ENCODE measurements at places on chromosomes 1 and 21. TPM values are rescaled to one million over a fixed set of nuclear protein-coding genes. Genes with fewer than 3 reads are reported as not detected.

- no peak for DNase-seq
Observed at GRCh38 chr1:106749906-106750305, 306.6 kb upstream of the PRMT6 start.

- DNase-seq: no peak
Observed at GRCh38 chr1:36279110-36279788, 26.9 kb upstream of the SH3D21 start.

DNA sequence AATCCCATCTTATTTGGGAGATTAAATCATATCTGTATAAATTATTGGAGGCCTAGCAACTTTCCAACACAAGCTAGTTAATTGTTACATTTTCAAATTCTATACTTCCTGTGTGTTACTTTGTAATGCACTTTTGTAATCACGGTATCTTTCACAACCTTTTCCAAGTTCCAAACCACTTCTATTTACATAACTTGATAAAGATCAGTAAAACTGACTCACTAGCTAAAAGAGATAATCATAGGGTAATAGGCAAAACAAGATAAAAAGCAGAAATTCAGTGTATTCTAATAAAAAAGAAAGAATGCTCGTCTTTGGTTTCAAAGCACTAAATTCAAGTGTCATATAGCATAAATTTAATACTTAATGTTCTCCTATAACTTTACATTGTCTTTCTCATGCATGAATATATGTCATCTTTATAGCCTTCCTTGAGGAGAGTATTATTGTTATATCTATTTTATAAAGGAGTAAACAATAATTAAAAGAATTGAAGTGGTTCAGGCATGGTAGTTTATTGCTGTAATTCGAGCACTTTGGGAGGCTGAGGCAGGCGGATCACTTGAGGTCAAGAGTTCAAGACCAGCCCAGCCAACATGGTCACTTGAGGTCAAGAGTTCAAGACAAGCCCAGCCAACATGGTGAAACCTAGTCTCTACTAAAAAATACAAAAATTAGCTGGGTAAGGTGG is 66.4 kb downstream of the RGS13 start:
- DNase-seq: no peak

GRCh38 chr1:45490121-45490625 is 790 bp downstream of the TESK2 start:
- no peak for DNase-seq

- DNase-seq: no peak
Observed at GRCh38 chr1:181159451-181160140, 71.1 kb downstream of the IER5 start.

DNA sequence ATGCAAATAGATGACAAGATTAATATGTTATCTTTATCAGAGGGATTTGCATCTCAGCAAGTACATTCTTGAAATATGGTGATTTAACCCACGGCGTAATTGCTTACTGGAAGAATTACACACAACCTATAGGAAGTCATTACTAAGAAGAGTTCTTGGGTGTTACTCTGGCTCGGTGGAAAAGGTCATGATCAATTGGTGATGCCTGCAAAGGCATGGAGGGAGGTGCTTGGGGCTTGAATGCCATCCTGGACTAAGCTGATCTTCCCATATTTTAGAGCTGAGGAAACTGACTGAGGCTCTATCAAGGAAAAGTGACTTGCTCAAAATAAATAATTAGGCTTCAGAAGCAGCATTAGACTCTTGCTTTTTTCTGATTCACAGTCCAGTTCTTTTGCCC is 137.5 kb upstream of the JUN start:
- no peak for DNase-seq

GRCh38 chr1:158101927-158102326 is 78.8 kb upstream of the CD1D start:
- DNase-seq: no peak

- DNase-seq: no peak
Observed at GRCh38 chr1:19456968-19457441, 28.3 kb downstream of the CAPZB start.

GRCh38 chr1:196155586-196155985 is 452.7 kb downstream of the KCNT2 start:
- no peak for DNase-seq

GRCh38 chr1:178723546-178723945 is 1.5 kb upstream of the RALGPS2 start:
- DNase-seq: no peak

DNA sequence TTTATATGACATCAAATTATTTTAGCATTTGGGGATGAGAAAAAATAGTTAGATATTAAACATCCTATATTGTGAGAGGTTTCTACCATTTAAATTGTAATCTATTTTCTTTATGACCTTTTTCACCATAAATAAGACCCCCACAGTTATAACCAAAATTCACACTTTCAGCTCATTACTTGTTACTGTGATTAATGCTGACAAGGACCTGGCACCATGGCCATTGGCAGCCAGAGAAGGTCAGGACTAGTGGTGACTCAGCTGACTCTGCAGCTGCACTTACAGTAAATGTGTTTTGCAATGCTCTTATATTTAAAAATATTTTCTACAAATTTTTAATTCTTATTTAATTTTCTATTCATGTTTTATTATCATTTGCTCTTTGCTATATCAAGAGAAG is 133.3 kb upstream of the C1orf105 start:
- no peak for DNase-seq

- no peak for DNase-seq
Observed at GRCh38 chr1:21871943-21872342, 59.9 kb downstream of the LDLRAD2 start.

DNA sequence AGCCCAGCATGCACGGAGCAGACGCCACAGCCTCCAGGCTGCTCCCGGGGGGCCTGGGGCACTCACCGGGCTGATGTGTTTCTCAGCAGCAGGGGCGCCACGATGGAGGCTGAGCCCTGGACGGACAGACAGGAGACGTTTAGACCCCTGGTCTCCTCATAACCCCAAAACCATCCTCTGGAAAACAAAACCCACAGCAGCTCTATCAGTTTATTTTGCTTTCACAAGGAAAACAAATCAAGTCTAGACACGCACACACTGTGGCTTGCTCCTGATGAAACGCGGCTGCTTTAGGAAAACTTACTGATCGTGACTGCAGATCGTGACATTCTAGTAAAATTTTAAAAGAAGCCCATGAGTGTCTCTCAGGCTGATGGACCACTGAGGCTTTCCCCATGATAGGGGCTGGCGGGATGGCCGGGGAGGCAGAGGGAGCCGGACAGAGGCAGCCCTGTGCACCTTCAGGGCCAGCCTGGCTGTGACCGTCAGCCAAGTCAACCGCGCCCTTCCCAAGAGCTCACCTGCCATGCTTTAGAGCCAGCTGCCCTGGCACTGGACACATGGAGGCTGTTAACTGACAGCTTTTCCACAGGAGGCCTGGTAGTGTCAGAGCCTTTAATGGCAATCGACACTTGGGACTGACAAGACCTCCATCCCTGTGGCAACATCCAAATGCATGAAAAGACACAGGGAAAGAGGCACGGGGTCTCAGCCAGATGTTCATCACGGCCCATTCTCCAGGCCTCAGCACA is 5.2 kb downstream of the POFUT2 start:
- DNase-seq: no peak

- DNase-seq: no peak
Observed at GRCh38 chr1:156153362-156153761, at the start of gene SEMA4A. SEMA4A (plus strand) TSS chr1:156153585; CDS start chr1:156154579, 994 bp downstream.

DNA sequence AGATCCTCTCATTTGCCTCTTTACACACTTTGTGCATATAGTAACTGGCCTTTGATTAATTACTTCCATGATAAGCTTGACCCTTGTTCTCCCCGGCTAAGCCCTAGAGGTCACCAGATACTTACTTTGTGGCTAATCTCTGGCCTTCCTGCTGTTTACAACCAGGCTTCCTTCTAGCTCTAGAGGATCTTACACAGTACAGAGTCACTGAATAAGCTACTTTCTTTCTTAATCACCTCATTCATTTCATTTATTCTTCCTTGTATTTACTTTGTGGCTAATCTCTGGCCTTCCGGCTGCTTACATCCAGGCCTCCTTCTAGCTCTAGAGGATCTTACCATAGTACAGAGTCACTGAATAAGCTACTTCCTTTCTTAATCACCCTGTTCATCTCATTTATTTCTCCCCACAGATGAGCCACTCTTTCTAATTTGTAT is 144.3 kb upstream of the C1orf21 start:
- no peak for DNase-seq

- no peak for DNase-seq
Observed at GRCh38 chr1:39886757-39887231, 3.5 kb upstream of the TRIT1 start.

DNA sequence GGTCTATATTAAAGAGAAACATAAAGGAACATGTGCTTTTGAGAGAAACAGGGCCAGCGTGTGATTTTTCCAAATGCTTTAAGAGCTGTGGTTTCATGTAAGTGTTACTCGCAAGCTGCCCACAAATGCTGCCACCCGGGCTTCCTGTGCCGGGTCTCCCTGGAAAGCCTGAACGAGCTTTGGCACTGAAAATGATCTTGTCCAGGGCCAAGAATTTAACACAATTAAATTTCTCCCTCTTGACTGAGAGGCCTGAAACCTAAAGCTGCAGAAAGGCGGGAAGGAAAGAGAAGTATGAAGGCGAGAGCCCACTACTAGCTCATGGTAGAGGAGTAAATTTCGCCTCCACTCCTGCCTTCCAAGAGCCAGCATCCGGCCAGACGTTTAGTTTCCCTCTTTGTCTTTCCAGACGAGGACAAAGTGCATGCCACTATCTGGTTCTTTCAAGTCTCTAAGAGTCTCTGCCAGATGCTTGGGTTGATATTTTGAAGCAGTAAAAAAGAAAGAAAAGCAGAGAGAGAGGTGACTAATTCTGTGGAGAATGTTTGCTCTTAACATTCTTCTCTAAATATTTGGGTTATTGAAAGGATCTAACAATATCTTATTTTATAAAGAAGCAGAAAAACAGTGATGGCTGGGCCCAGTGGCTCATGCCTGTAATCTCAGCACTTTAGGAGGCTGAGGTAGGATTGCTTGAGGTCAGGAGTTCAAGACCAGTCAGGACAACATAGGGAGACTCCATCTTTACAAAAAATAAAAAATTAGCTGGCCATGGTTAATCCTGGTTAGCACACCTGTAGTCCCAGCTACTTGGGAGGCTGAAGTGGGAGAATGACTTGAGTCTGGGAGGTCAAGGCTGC is 100.0 kb upstream of the HNRNPU start:
- DNase-seq: no peak

DNA sequence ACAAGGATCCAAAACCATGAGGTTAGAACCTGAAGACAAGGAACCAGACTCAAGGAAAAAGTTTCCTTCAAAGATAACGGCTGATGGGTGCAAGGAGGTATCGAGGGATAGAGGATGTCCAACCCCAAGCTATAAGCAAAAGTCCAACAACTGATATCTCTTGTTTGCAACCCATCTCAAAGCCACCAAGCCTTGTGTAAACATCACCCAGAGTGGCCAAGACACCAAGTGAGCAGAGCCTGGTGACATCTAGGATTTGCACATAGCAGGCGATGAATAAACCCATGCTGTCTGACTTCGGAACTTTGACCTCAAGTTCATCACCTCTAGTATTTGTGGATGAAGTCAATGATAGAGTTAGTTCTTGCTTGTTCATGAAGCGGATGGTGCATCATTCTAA is 180.7 kb downstream of the ETS2 start:
- DNase-seq: no peak

GRCh38 chr1:54951810-54952226 is 28.6 kb upstream of the TMEM61 start:
- DNase-seq: no peak

GRCh38 chr21:29305068-29305467 is 6.3 kb downstream of the BACH1 start:
- DNase-seq: no peak

DNA sequence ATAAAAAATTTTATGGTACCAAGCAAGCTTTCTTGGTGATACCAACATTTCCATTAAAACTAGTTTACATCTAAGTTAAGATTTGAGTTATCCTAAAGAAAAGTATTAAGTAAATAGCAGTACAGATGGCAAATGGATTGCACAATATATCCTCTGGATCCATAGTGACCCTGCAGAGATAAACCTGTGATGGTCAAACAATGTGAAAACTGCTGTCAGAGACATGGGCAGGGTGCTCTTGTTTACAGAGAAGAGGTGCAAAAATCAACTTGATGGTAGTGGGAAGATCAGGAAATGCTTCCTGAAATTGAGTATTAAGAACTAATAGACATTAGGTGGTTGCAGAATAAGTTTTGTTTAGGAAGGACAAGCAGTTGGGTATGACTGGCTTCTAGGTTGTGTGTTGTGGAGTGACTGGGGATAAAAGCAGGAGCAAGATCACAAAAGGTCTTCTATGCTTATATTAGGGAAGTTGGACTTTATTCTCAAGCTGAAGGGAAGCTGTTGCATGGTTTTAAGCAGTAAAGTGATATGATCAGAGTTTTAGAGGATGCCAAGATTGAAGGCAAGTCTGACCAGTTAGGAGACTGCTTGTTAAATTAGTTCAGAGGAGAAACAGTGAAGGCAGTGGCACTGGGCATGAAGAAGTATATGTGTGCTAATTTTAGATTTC is 9.9 kb downstream of the TTC3 start:
- no peak for DNase-seq

- DNase-seq: no peak
Observed at GRCh38 chr21:33286600-33287456, 20.7 kb downstream of the IL10RB start.

- peak; percentile 84 for DNase-seq
Observed at GRCh38 chr1:23168445-23169194, at the start of gene LUZP1. LUZP1 (minus strand) TSS chr1:23168856.

DNA sequence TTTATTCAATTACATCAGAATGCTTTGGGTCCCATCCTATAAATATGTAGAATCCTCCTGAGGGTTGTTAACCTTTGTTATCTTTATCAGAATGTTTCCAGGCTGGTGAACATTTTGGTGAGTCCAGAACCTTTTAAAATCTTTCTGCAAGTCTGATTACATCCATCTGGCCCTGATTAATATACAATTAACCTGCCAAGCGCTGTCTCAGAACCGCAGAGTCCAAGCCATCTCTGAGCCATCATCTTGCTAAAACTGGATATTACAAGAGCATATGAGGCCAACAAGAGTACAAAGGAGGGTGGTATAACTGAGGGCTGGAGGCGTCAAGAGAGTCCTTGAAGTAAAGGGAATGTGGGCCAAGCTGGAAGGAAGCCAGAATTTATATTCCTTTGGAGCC is 88.6 kb upstream of the ZC3H11B start:
- DNase-seq: no peak

Gene SLC22A15
- total RNA-seq: 4.0 TPM
